Stimulated activated naive CD4-positive, alpha-beta T cell (primary cell): ENCODE measurements at places on chromosomes 1 and 21.

GRCh38 chr1:235998812-235999211 is 66.1 kb downstream of the NID1 start:
- DNase-seq: no peak

DNA sequence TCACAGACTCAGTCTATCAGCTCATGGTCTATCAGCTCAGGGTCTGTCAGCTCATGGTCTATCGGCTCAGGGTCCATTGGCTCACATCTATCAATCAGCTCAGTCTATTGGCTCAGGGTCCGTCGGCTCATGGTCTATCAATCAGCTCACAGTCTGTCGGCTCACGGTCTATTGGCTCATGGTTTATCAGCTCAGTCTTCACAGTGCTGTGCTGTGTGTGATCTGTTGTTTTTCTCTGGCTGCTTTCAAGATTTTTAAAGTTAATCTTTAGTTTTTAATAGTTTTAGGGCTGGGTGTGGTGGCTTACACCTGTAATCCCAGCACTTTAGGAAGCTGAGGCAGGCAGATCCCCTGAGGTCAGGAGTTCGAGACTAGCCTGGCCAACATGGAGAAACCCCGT is 14.4 kb downstream of the C1orf159 start:
- no peak for DNase-seq

GRCh38 chr1:53549287-53549686 is 90.1 kb downstream of the DMRTB1 start:
- no peak for DNase-seq

GRCh38 chr1:25598879-25599278 is 17.7 kb upstream of the MAN1C1 start:
- no peak for DNase-seq

DNA sequence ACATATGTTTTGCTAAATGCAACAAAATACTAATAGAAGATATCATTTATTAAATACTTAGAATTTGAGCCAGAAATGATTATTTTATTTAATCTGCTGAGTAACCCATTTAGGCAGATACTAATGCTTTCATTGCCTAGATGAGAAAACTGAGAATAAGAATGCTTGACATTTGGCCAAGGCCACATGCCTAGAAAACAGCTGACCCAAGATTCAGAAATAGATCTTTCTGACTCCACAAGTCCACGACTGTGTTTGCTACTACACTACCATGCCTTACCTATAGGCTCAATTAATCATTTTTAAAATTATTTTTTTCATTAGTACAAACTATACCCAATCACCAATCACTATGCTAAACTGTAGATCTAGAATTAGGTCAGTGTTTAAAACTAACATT is 129.7 kb downstream of the ATP1B1 start:
- no peak for DNase-seq

- DNase-seq: no peak
These were observed 13.3 kb downstream of the MAPKAPK2 start for GRCh38 chr1:206698011-206698410.

DNA sequence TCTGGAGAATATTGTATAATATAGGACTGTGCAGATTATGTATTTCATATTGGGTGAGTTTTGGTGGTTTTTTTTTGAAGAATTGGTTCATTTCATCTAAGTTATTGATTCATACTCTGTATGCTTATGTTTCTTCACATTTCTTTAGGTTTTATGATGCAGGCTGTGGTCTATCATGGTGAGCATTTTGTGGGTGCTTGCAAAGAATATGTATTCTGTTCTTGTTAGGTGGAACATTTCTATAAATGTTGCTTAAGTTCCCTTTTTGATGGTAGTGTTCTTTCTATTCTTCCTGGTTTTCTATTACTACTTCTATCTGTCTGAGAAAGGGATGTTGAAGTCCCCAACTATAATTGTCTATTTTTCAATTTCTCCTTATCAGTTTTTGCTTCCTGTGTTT is 42.6 kb downstream of the PKN2 start:
- no peak for DNase-seq
